DND-41 (cell line): ENCODE measurements at places on chromosomes 11 and 22.
A peak's percentile ranks its signal among the peaks of the same experiment; 100 is the strongest.

- DNase-seq = no peak
These were observed 94.0 kb upstream of the TMEM45B start for GRCh38 chr11:129721685-129722084.

GRCh38 chr11:57556041-57556440, 11.4 kb downstream of the UBE2L6 start:
- DNase-seq = no peak

- DNase-seq = no peak
These were observed 79.1 kb upstream of the KCNQ1OT1 start for GRCh38 chr11:2778630-2779498.

- no peak for DNase-seq
These were observed at the start of gene FAT3 for GRCh38 chr11:92224407-92225124. Gene FAT3 (plus strand): TSS chr11:92224818. CDS start chr11:92352113, 127,295 bp downstream.

- DNase-seq = no peak
These were observed 49.9 kb upstream of the PDE3B start for GRCh38 chr11:14593671-14594070.

DNA sequence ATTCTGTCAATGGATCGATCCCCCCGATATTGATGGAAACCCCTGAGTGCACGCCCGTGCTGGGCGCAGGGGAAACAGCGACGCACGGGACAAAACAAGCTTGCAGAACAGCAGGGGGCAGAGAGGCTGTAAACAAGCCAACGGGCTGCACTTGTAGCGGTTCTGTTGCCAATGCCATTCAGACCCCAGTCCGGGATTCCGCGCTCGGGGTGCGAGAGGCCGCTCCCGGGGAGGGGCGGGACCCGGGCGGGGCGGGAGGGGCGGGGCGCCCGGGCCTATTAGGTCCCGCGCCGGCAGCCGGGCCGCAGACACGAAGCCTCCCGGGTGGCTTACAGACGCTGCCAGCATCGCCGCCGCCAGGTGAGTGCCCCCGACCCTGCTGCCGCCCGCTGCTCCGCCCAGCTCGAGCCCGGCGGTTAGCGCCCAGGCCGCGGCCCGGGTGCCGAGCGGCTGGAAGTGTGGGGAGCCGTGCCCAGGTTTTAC, at the start of gene BIK:
BIK (plus strand) TSS at position 307 of the 483 bp plus-strand sequence. CDS start 13,273 bp downstream, outside the sequence.
- DNase-seq = peak; percentile 37

- DNase-seq = no peak
These were observed 9.5 kb upstream of the FTH1 start for GRCh38 chr11:61976813-61977475.
